ENCODE measurements at places on chromosomes 11 and 22.
A peak's percentile ranks its signal among the peaks of the same experiment; 100 is the strongest.

GRCh38 chr22:23137905-23138561 is 3.8 kb downstream of the RSPH14 start:
- no peak for DNase-seq

DNA sequence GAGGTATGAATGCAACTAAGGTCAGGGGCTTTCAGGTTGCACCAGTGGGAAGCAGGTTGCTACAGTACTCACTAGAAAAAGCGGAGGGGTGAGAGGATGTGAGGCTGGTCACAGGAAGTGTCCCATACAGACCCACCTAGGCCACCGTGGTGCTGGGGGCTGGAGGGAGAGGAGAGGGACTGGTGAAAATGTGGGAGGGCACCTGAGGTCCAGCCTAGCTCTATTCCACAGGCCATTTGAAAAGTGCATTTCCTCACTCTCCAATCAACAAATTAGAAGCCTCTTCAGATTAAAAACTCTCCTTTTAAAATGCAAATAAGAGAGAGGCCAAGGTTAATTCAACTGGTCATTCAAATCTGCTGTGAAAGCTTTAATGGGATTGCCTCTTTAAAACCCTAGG is 38.6 kb upstream of the NCAM1 start:
- no peak for DNase-seq

DNA sequence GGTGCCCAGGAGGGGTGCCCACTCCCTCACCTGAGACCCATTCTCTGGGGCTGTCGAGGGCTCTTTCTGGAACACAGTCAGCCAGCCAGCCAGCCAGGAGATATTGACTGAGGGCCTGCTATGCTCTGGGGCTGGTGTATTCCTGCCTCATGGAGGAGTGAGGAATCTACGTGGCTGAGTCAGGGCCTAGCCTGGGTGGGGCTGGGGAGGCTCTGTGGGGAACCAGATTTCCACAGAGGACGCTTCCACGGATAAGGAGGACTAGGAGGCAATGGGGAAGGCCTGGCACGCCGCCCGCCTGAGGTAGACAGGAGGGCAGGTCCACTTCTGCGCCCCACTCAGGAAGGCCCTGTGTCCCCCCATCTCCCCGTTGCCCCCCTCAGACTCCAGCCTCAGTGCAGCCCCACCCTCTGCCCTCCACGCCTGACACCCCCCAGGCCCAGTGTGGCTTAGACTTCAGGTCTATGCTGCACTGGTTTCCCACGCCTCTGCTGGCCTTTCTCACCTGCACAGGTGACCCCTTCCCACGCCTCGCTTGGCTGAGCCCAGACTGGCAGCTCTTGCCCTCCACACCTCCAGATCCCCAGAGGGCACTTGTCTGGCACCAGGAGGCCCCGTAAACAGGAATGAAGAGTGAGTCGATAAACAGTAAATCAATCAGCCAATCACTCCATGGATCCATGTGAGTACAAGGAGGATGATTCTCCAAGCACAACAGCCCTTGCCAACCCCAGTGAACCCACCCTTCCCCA is 37.5 kb downstream of the MACROD1 start:
- no peak for DNase-seq

DNA sequence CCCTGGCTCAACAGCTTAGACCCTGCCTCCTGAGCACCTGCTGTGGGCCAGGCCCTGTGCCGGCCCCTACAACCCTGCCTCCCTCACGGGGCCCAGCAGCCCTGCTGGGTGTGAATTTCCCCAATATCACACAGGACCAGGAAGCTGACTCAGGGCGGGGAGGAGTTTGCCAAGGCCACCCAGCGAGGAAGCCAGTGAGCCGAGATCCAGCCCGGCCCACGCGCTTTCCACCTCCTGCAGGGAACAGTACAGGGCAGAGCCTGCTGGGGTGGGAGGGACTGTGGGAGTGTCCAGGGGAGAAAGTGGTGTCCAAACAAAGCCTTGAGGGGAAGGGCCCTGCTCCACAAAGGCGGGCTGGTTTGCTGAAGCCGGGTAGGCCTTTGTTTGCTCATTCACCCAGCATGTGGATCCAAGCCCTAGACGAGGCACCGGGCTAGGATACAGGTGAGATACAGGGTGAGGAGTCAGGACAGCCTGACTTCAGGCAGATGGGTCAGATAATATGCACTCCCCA is 26.8 kb downstream of the RPL3 start:
- no peak for DNase-seq

DNA sequence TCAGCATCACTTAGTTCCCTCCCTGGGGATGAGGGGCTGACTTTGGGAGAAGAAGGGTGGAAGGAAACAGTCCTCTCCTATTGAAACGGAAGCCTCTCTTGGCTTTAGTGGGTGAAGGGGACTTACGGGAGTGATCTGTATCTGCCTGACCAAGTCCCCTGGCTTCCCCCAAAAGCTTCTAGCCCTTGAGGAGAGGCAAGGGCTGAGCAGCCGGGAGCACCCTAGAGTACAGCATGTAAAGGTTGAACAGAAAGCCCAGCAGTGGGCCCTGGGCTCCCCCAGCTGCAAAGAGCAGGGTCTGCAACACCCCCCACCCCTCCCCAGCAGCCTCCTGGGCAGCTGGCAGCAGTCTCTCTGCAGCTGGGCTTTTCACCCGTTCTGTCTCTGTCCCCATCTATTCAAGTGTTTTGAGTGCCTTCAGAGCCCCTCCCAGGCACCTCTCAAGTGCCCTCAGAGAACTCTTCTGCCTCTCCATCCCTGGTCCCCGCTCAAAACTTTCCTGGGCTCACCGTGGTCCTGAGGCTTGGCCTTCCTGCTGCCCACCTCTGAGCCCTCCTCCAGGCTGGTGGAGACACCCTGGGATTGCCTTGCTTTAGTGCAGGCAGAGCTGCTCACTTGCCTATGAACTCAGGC is 2.7 kb downstream of the CAPN5 start:
- peak; percentile 41 for DNase-seq

DNA sequence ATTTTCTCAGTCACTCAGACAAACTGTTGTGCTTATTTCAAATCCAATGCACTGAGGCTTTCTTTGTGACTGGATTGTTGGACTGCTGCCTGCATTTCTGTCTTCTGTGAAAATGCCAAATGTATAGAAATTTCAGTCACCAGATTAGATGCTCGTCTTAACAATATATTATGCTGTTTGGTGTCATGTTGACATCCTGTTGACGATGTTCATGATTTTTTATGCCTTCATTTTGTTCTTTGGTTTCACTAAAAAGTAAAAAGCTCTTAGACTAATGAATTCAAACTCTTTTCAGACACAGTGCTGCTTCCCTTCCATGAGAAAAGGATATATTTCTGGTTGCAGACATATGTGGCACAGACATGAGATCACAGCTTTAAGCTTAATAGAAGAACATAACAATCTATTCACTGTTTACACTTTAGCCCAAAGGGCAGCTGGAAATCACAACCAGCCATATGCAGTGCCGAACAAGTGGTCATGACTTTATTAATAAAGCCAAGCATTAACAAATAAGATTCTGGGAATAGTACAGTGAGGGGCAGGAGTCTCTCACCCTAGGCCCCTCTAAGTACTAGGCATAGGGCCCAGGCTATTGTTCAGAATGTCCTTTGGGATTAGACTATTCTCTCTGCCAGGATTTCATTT is 9.4 kb upstream of the SOX6 start:
- DNase-seq = no peak

- DNase-seq = no peak
Observed at GRCh38 chr11:116070520-116070919, 566.3 kb upstream of the CADM1 start.

DNA sequence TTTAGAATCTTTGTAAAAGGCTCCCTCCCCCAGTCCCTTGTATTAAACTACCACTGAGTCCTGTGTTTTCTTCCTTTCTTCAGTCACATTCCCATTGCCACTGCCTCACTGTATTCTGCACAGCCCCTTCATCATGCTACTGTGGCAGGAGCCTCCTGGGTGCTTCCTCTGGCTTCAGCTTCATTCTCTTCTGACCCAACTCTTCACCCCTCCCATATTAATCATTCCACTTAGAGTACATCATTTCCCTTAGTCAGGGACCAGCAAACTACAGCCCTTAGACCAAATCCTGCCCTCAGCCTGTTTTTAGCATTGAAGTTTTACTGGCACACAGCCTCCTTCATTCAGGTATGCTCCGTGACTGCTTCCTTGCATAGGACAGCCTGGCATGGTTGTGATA is 127.7 kb upstream of the MTNR1B start:
- DNase-seq = no peak

- no peak for DNase-seq
Observed at GRCh38 chr11:101035872-101036271, 93.7 kb downstream of the PGR start.

Measured in NCI-H524 treated with DMSO at 0.1 percent for 48 hours (cell line).